T-helper 17 cell (primary cell): ENCODE measurements at places on chromosomes 2 and 18. TPM values are rescaled to one million over a fixed set of nuclear protein-coding genes. Genes with fewer than 3 reads are reported as not detected.

Gene RGPD6
- total RNA-seq = 60.8 TPM

Gene ARHGEF33
- not detected for total RNA-seq

Gene PREB
- total RNA-seq = 27.1 TPM

Gene NPAS2
- 5.9 TPM for total RNA-seq

Gene KCNF1
- total RNA-seq = not detected

Gene ACSL3
- 65.7 TPM for total RNA-seq

Gene MYO3B
- total RNA-seq = 0.16 TPM

Gene DPP10
- not detected for total RNA-seq

Gene COL5A2
- 0.18 TPM for total RNA-seq

Gene KCNE4
- not detected for total RNA-seq

Gene MAB21L4
- not detected for total RNA-seq

Gene VSNL1
- total RNA-seq = not detected

Gene ORMDL1
- 119 TPM for total RNA-seq

Gene PARD3B
- total RNA-seq = 1.5 TPM
